ENCODE measurements at places on chromosomes 4 and X. TPM values are rescaled to one million over a fixed set of nuclear protein-coding genes. Genes with fewer than 3 reads are reported as not detected.

DNA sequence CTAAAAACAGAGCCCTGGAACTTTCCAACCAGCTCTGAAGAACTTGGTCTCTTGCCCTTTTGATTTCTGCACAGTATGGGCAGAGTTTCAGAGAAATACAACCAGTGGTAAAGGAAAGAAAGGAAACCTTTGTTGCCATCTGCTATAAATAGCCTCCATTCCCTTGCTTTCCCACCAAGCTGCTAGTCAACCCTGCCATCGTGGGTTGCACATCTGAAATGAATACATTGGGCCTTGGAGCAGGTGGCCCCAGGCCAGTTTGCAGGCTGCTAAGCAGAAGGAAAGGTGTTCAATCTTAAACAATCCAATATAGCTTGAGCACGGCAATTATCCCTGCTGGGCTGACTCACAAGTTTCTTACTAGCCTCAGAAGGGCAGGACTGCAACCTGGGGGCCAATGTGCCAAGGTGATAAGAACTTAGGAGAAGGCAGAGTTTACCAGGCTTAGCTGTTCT is 142.5 kb downstream of the PPARGC1A start:
- no peak for DNase-seq

- DNase-seq: no peak
These were observed 44.9 kb downstream of the ANK2 start for GRCh38 chr4:113094331-113094730.

DNA sequence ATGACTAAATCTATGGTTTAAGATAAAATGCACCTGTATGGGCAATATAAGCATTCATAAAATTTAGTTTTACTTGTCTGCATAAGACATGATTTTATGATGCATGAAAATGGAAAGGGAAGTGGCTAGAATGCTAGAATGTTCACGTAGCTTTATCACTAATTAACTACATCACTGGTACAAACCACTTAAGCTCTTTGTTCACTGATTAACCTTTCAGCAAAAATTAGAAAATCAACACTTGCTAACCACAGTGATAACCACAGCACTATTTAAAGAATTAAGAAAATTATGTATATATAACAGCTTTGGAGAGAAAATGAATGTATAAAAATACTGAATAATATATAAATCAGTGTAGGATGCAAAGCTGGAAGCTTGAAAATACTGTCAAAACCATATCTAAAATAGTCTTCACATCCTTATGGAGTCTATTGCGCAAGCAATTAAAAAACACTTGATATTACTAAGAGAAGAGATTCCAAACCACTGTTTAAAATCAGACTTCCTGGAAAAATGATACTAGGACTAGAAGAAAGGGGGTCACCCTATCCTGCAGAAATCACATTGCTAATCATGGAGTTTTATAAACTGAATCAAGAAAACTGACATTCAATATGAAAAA is 51.9 kb downstream of the EFHC2 start:
- DNase-seq: no peak

UNC5C gene
- total RNA-seq: not detected

FREM3 gene
- total RNA-seq: not detected

ANK2 gene
- total RNA-seq: 0.47 TPM

MTMR8 gene
- 4.0 TPM for total RNA-seq
